ENCODE measurements at places on chromosomes 2 and 18.

GRCh38 chr18:55233857-55234256 is 274.6 kb upstream of the CCDC68 start:
- no peak for DNase-seq

DNA sequence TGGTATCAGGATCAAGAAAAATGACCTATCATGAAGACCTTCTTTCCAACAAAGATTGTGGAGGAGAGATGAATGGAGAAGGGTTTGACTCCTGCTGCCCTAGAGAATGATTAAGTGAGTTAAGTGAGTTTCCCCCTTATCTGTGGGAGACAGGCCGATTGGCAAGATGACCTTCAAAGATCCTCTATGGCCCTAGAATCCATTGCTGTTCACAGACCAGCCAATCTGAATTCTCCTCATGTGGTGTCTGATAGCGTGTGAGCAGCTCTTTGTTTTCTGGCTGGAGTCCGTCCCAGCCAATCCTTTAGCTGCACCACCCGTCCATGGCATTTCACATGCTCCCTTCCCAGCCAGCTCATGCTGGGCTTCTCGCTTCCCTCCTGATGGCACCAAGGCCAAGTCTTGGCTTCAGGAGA is 79.4 kb downstream of the MARCHF4 start:
- no peak for DNase-seq

DNA sequence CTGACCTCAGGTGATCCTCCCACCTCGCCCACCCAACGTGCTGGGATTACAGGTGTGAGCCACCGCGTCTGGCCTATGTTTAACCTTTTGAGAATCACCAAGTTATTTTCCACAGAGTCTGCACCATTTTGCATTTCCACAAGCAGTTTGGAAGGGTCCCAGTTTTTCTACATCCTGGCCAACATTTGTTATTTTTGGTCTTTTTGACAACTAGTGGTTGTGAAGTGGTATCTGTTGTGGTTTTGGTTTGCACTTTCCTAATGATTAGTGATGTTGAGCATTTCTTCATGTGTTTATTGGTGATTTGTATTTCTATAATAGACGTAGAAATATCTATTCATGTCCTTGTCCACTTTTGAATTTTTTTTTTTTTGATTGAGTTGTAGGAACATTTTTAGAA is 67.9 kb downstream of the BIRC6 start:
- no peak for DNase-seq

GRCh38 chr2:137846993-137847392 is 117.3 kb upstream of the HNMT start:
- no peak for DNase-seq

DNA sequence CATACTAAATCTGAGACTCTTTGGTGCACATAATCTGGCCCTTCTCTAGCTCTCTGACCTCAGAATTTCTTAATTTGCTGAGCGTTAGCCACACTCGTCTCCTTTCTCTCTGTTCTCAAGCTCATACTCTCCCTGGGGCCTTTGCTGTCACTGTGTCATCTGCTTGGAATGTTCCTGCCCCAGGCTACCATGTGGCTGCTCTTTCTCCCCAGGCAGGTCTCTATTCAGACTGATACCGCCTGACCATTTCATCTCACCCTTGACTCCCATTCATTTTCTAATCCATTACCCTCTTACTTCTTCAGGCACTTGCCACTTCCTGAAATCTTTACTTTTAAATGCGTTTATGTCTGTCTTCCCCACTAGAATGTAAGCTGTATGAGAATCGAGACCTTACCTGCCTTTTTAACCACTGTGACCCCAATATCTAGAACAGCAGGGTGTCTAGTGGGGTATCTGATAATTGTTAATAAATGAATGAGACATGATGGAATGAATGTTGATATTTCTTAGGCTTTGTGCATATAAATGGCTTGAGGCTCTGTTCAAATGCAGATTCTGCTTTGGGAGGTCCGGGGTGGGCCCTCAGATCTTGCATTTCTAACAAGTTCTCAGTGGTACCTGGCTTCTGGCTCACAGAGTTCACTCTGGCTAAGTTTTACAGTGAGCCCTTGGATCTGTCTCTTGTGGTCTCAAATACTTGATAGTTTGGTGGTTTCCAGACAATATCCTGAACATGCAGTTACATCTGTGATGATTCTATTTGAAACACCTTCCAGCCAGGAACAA is 89.9 kb upstream of the EPC2 start:
- DNase-seq = no peak

DNA sequence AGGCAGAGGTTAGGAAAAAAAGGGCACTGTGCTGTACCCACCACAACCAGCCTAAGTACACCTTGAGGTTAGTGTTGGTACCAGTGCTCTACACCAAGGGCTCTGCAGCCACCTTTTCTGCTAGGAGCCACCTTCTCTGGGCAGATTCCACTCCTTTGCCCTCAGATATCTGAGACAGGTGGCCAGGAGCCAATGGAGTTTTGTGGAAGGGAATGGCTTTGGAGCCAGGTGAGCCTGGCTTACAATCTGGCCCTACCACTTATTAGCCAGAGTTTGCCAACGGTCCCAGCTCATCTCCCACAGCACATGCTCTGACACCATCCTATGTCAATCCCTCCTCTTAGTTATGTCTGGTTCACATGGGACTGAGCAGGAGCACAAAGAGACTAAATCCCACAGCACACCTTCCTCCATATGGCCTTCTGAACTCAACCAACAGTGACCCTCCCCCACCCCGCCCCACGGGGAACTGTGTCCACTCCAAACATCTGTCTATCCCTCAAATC is 77.5 kb downstream of the CLHC1 start:
- no peak for DNase-seq

- DNase-seq = no peak
Measured at GRCh38 chr18:25409971-25410370, 58.0 kb upstream of the ZNF521 start.

DNA sequence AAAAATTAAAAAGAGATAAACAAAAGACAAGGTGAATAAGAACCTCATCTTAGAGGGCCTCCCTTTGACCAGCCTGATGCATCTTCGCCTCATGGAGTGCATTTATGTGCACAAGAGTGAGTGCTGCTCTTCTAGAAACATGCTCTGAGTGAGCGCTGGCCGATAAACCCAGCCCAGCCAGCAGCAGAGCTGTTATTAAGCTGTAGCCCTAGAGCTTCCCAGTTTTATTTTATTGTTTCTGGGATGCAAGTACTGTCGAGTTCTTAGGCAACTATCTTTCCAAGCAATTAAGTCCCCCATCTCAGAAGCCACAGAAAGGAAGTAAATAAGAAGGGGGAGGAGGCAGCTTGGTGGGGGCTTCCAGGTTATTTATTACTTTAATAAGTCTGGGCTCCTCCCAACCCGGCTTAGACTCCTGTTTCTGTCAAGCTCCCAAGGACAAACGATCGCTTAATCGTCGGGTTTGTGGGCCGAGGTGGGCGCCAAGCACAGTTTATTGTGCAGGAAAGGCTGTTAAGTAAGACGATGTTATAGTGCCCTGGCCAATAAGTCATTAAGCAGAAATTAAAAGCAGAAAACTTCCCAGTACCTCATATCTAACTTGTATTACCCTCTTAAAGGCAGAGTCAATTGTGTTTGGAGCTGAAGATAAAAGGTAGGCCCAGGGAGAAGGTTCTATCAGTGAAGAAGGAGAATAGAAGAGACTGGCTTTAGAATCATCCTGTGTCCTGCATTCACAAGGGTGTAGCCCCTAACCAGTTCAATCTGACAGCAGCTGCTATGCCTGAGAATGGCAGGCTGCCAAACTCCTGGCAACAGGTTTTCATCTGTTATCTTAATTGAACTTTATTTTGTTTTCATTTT is 176.3 kb downstream of the PIK3C3 start:
- DNase-seq = no peak

- DNase-seq = no peak
Measured at GRCh38 chr2:69464575-69464974, 27.3 kb upstream of the NFU1 start.

- no peak for DNase-seq
Measured at GRCh38 chr2:24857746-24858145, 62.3 kb downstream of the ADCY3 start.

Measured in CD4-positive, alpha-beta T cell treated with Interleukin-17A for 1 hour (primary cell).